Mesenteric fat pad (tissue), 1 donor: ENCODE measurements at places on chromosomes 4 and X. TPM values are rescaled to one million over a fixed set of nuclear protein-coding genes. Genes with fewer than 3 reads are reported as not detected.

IBSP gene
- not detected for total RNA-seq

GASK1B gene
- total RNA-seq = 81.6 TPM

STAP1 gene
- total RNA-seq = not detected

CCDC149 gene
- total RNA-seq = 23.2 TPM

NXF2B gene
- not detected for total RNA-seq

VCX3A gene
- not detected for total RNA-seq

PCDH19 gene
- total RNA-seq = 5.2 TPM

FGF5 gene
- total RNA-seq = not detected

ZCCHC13 gene
- total RNA-seq = not detected

CT47B1 gene
- total RNA-seq = not detected

FRG2 gene
- not detected for total RNA-seq

PDZD4 gene
- total RNA-seq = 2.5 TPM

IL13RA1 gene
- total RNA-seq = 66.7 TPM

ADAM29 gene
- not detected for total RNA-seq

AFM gene
- total RNA-seq = not detected

NAP1L2 gene
- total RNA-seq = 0.55 TPM

ARHGEF6 gene
- total RNA-seq = 84.1 TPM
